GM20000 (cell line): ENCODE measurements at places on chromosomes 1 and 21.

DNA sequence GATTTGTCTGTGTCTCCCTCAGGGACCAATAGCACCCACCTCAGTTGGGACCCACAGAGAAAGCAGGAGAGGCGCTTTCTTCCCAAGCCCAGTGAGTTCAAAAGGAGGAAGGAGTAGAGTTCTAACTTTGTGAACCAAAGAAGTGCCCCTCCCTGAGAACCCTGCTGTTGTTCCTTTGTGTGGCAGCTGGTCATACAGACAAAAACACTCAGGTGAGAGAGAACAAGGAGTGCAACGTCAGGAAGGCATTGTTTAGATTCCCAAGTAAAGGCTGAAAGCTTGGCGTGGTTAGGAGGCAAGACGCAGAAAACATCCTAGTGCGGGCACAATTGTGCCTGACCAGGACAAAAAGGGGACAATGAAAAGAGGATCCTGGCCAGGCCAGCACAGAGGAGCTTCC lies 654.6 kb downstream of the KIF26B start:
- no peak for DNase-seq

GRCh38 chr1:46464915-46465314 lies 24.7 kb upstream of the DMBX1 start:
- DNase-seq, result no peak

DNA sequence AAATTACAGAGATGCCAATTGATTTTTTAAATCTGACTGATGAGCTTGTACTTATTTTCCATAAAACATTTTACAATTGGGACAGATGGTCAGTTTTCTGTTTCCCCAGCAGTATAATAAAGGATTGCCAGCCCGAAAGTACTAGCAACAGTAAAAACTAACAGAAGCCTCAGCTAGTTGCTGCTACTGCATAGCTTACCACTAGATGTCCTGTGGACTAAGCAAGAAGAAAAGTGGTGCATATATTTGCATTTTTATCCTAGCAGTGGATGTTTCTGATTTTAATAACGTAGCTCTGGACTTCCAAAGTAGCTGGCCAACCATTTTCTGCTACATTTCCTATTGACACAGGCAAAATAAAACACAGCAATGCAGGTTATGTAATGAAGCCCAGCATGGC lies 241.5 kb downstream of the BARHL2 start:
- DNase-seq, result no peak

DNA sequence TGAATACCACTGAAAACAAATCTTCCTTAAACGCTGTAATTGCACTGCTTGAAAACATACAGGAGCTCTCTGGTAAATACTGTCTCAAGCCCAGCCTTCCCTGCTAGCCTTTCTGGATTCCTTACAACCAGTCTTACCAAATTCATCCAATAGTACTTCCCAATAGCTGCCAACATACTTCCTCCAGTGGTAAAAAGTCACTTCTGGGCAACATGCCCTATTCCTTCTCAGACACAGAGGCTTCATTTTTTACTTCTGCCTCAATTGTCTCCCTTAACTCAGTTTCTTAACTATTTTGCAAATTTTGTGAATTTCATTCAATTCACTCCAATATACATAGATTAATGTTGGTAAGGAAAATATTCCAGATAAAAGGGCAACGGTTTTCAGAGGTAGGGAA lies 166.3 kb downstream of the TBX15 start:
- DNase-seq, result no peak

DNA sequence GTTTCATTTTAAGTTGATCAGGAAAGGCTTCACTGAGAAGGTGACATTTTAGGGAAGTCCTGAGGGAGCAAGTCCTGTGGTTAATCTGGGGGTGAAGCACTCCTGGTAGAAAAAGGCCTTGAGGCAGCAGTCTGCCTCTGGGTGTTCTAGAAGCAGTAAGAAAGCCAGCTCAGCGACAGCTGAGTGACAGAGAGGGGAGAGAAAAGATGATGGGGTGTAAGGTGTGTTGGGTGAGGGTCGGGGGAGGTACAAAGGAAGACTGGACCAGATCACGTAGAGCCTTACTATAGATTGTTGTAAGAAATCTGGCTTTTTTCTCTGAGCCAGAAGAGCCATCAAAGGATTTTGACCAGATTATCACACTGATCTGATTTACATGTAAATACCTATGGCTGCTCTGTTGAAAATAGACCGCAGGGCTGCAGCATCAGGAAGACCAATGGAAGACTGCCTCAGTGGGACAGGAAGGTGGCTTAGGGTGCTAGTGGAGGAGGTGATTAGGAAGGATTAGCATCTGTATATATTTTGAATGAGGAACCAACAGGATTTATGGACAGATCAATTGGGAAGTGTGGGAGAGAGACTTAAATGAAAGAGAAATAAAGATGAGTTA lies 131.2 kb downstream of the CDC7 start:
- DNase-seq, result no peak

DNA sequence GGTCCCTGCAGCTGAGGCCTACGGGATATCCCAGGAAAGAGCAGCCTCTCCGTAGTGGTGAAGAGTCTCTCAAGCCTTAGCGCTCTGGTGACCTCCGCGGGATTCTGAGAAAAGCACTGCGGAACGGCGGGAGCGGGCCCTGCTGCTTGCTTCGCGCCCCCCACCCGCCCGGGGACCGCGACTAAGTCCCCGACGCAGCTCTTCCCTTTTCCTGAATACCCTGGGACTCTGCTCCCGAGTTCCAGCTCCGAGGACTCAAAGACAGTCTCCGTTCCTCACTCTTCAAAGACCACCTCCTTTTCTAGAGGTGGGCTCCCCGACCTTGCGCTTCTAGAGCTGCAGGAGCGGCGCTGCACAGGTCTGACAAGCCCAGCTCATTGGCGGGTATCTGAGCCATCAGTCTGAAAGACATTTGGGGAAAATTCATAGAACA lies 3.6 kb upstream of the PRRX1 start:
- DNase-seq, result no peak

DNA sequence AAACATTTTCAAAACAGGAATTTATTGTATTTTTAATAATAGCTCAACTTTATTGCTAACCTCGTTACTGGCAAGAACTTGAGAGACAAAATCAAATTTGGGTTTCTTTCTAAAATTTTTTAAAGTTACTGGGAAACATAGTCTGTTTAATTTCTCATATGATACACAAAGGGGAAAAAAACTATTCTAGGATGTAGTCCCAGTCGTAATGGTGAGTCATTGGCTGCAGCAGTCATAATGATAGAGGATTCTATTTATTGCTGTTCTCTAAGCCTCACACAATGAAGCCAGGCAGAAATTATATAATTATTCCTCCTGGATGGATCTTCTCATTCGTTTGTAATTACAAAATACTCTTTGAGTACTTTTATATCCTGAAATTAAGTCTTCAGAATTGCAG lies 326.5 kb upstream of the SGIP1 start:
- no peak for DNase-seq

GRCh38 chr1:208238710-208239472 lies 5.3 kb downstream of the PLXNA2 start:
- DNase-seq, result peak; percentile 70

GRCh38 chr1:25140073-25140797 lies 92.1 kb downstream of the SYF2 start:
- peak; percentile 72 for DNase-seq
